NCI-H1436 treated with DMSO at 0.1 percent for 48 hours (cell line): ENCODE measurements at places on chromosomes 6 and 20.
A peak's percentile ranks its signal among the peaks of the same experiment; 100 is the strongest.

DNA sequence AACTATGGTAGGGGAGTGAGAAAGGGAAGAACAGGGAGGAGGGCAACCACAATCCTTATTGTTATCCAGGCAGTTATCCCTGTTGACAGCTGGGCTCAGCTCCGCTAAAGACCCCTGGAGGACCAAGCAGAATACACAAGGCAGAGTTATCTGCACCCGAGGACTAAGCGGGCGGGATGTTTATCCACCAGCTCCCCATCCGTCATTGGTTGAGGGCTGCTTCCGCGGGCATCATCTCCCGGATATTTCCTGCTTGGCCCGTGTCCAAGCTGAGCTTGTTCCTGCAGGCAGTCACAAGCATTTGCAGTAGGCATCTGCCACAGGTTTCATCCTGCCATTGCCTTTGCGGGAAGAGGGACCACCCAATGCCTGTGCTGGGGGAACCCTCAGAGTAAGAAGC is 102.1 kb downstream of the DLGAP4 start:
- DNase-seq: no peak

- peak; percentile 42 for DNase-seq
Measured at GRCh38 chr6:107118976-107119375, 3.7 kb upstream of the BEND3 start.

DNA sequence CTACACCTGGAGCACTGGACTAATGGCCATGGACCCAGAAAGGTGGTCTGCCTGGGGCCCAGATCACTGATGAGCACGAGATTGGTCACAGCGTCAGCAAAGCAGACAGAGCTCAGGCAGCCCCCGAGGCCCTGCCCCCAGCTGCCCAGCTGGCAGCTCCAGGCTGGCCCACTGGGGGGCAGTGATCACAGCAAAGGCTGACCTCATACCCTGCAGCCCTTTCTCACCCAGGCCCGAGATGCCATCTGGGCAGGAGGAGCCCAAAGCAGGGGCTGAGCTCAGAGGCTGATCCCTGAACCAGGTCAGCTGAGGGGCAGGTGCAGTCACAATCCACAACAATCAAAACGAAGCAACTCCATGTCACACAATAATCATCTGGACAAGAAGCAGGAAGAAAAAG is 4.1 kb downstream of the MAP1LC3A start:
- no peak for DNase-seq

- DNase-seq: no peak
Measured at GRCh38 chr6:166616261-166617238, 10.5 kb downstream of the RPS6KA2 start.

DNA sequence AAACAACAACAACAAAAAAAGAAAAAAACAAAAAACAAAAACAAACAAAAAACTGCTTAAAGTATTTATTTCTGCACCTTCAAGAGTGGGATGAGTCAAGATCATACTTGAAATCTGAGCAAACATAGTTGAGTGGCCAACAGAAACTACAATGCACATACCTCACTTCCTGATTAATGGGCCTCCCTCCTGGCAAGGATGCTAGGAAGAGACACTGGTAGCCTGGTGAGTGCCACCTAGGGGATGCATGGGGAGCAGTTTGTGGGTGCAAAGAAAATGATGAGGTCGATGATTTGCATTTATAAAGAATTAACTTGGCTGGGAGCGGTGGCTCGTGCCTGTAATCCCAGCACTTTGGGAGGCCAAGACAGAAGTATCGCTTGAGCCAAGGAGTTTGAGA is 808.1 kb downstream of the MAFB start:
- DNase-seq: no peak

GRCh38 chr20:61562491-61562890 is 310.4 kb downstream of the CDH4 start:
- DNase-seq: no peak

DNA sequence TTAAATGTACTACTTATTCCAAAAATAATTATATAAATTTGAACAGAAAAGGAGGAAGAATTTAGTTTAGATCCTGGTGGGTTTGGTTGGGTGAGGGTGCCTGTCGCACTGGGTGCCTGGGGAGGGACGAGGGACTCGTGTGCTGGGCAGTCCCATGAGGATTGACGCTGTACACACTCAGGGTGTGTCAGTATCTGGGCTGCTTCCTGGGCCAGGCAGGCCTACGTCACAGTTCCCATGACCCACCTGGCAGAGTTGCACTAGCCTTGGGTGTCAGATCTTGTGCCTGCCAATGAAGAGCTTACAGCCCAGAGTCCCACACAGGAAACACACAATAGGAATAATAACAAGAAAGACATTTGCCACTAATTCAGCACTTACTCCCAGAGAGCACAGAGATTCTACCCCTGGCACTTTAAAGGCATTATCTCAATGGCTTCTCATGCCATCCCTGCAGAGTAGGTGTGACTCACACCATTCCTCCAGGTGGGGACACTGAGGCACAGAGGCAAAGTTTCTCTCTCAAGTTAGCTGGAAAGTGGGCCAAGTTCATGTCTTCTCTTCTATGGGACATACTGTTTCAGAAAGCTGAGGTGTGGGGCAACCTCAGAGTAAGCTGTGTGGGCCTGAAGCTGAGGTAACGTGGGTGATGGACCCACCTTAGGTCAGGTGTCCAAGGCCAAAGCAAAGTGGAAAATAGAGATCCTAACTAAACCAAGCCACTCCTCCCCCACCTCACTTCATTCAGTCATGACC is 1.3 kb upstream of the SDCBP2 start:
- peak; percentile 13 for DNase-seq

DNA sequence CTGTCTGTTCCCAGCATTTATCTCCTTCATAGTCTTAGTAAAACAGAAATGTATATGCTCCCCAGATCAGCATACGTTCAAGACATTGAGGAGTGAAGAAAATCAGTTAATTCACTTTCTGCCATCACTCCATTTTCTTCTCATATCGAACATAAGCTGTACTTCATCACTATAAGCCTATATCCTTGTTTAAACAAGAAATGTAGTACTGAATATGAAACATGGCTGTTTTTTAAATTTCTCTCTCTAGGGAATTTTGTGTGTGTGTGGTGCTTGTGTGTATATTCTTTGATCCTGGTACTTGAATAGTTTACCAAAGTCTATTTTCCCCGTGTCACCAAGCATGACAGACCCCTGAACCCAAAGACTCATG is 107.1 kb downstream of the HFE start:
- no peak for DNase-seq

- no peak for DNase-seq
Measured at GRCh38 chr6:14867802-14868201, 378.1 kb upstream of the JARID2 start.

DNA sequence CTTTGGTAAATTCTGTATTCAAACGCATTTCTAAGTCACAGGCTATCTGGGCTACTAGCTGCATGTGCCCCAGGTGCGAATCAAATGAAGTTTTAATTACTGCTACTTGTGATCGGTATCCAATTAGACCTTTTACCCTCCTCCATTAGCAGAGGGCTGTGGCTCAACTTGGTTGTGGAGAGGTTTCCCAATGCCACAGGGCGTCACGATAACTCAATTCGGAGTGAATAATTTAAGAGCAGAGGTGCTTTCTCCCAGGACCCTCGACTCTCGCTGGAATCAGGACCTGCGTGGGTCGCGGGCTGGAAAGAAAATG is 640 bp downstream of the SAYSD1 start:
- DNase-seq: no peak

DNA sequence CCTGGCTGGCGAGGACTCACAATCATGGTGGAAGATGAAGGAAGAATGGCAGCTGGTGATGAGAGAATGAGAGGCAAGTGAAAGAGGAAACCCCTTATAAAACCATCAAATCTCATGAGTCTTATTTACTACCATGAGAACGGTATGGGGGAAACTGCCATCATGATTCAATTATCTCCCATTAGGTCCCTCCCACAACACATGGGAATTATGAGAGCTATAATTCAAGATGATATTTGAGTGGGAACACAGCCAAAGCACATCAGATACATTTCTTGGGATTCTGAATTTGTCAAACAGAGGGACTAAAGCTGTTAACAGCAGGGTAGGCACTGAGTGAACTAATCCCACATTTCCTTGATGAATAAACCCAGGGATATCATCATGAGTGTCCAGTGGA is 116.2 kb upstream of the PLCB4 start:
- DNase-seq: peak; percentile 73

GRCh38 chr6:15449011-15449410 is 203.1 kb downstream of the JARID2 start:
- DNase-seq: no peak

- no peak for DNase-seq
Measured at GRCh38 chr6:78243519-78243918, 590.7 kb downstream of the MEI4 start.

GRCh38 chr20:24502661-24503060 is 33.2 kb downstream of the SYNDIG1 start:
- no peak for DNase-seq

DNA sequence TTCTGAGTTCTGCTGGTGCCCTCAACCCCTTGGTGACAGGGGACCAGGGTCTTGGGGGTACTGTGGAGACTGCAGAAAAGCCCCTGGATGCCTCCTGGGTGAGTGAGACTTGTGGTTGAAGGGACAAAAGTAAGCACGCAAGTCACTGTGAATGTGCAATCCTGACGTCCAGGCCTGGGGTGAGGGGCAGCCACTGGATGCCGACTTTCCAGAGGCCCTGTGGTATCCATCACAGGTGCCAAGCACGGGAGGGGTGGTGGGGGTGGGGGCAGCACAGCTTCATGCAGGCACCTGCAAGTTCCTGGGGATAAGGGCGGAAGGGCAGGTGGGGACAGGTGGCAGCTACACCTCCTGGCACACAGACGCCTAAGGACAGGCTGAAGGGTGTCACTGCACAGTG is 20.1 kb upstream of the UBE2V1 start:
- DNase-seq: no peak

DNA sequence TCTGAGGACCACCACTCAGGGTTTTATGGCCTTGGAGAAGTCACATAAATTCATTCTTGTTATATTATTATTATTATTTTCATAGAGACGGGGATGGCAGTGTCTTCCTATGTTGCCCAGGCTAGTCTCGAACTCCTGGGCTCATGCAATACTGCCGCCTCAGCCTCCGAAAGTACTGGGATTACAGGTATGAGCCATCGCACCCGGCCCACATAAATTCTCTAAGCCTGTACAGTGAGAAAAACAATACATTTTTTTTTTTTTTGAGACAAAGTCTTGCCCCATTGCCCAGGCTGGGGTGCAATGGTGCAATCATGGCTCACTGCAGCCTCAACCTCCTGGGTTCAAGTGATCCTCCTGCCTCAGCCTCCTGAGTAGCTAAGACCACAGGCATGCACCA is 753 bp upstream of the FASTKD5 start:
- DNase-seq: no peak

- DNase-seq: no peak
Measured at GRCh38 chr6:105921781-105922180, 164.4 kb upstream of the PRDM1 start.

- no peak for DNase-seq
Measured at GRCh38 chr20:47727909-47728361, 57.3 kb downstream of the SULF2 start.

DNA sequence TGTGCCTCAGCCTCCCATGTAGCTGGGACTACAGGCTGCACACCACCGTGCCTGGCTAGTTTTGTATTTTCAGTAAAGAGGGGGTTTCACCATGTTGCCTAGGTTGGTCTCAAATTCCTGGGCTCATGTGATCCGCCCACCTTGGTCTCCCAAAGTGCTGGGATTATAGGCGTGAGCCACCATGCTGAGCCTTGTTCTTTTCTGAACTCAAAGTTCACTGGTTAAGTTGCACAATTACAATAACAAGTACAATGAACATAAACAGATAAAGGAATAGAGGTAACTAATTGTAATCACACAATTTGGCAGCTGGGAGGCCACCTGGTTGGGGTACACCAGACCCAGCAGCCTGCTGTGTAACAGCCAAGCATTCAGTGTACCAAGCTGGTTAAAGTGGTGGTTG is 6.7 kb downstream of the NUDT3 start:
- no peak for DNase-seq

- no peak for DNase-seq
Measured at GRCh38 chr6:131134980-131135243, 355 bp upstream of the AKAP7 start.

DNA sequence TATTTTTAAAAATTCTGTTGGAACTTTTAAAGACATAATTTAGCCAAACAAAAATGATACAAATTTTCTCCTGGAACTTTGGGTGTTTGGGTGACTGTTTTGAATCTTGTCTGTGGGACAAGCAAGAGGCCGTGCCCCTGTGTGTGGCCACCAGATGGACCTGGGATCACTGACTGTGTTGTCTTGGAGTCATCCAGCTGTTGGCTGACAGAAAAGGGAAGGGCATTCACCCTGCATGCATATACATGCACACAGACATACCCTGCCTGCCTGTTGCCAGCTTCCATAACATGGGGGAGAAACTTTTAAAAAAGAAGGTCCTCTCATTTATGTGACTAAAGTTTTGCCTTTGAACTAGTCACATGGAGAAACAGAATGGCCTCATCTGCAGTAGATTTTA is 72.7 kb downstream of the BLOC1S5 start:
- DNase-seq: no peak

- DNase-seq: no peak
Measured at GRCh38 chr6:11210386-11211138, 21.9 kb downstream of the NEDD9 start.

GRCh38 chr6:11418290-11418905 is 119.2 kb upstream of the TMEM170B start:
- DNase-seq: no peak

GRCh38 chr20:32792316-32792715 is 27.4 kb upstream of the MAPRE1 start:
- no peak for DNase-seq

DNA sequence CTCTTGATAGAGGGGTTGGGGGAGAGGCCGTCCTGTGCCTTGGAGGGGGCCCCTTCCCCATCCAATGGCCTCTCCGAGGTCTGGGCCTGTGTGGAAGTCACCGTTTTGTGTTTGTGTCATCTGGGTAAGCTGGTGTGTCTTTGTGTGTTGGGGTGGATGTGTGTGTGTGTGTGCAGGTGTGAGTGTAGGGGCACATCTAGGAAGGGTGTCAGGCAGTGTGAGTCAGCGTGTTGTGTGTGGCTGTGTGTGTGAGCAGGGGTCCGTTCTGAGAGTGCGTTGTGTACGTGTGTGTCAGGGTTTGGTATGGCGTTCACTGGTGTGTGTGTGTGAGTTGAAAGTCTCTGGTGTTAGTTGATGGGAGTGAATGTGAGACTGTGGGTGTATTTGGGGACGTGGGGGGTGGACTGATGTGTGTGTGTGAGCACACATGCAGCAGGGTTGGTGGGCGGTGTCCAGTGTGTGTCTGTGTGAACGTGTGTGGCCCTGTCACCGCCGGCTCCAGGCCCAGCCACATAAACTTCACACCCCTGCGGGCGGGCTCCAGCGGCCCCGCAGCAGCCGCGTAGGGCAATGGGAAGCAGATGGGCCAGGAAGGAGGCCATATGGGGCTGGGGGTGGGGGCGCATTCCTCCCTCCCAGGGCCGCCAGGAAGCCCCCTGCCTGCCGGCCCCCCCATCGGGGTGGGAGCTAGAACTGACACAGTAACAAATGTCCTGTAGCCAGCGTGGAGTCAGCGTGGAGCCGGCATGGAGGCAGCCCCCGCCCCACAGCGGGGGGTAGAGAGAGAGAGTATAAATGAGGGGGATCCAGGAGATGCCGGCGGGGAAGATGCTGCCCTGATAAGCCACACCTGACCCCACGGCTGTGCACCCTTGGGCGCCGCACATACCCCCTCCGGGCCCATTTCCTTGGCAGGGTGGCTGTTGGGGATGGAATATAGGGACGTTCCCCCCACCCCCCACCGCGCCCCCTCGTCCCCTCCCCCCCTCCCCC is 32.1 kb downstream of the SNAI1 start:
- DNase-seq: no peak
